Activated T-helper 2 cell treated with anti-CD3 and anti-CD28 coated beads, Interferon-gamma antibody, Interleukin-2, Interleukin-4, amounts not matched to agents 10 μg/mL and 5 μg/mL and 100 μg/mL, durations not matched to agents 14 hours and 24 hours and 36 hours (primary cell): ENCODE measurements at places on chromosomes 12 and 14.

DNA sequence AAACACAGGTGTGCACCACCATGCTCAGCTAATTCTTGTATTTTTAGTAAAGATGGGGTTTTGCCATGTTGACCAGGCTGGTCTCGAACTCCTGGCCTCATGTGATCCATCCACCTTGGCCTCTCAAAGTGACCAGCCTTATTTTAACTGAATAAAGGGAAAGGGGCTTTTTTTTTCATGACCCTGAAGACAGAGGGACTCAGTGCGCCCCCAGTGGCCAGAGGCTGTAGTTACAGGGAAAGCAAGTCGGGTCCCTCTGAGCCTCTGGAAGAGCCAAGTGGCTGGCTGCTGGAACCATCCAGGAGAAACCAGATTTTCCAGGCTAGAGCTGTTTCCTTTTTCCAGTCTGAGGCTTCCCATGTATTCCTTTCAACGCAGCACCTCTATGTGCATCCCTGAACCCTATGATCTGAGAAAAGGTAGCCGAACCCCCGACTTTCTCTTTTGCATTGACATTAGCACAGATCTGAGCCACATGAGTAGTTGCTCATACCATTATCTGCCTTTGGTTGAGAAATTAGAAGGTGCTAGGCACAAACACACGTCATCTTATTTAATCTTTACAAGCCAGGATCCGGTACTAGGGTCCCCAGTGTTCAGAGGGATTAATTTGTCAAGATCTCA is 342.7 kb downstream of the CACNA1C start:
- DNase-seq, result no peak

GRCh38 chr12:88529531-88530488 is 50.5 kb downstream of the KITLG start:
- no peak for DNase-seq

GRCh38 chr12:57522887-57523705 is 472 bp downstream of the MBD6 start:
- DNase-seq, result no peak

DNA sequence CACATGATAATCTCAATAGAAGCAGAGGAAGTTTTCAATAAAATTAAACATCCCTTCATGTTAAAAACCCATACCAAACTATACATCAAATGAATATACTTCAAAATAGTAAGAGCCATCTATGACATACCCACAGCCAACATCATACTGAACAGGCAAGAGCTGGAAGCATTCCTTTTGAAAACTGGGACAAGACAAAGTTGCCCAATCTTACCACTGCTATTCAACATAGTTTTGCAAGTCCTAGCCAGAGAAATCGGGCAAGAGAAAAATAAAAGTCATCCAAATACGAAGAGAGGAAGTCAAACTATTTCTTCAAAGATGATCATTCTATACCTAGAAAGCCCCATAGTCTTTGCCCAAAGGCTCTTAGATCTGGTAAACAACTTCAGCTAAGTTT is 454.7 kb upstream of the PRICKLE1 start:
- DNase-seq, result no peak

DNA sequence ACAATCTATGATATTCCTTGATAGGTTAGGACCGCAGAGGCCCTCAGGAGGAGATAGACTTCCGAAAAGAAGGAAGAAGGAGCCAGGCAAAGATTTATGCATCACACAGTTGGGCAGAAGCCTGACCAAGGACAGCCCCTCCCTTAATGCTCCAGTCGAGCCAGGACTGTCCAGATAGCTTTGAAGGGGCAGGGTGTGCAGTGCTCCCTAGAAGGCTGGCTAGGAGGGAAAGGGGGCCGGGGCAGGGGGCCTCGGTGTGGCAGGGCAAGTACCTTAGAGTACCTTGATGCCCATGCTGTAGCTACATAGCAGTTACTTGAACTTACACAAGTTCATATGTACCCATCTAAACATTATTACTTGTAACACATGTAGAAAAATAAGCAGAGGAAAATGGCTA is 94.7 kb upstream of the NOS1 start:
- no peak for DNase-seq

- no peak for DNase-seq
These were observed 37.2 kb downstream of the EP400 start for GRCh38 chr12:131986910-131987309.

DNA sequence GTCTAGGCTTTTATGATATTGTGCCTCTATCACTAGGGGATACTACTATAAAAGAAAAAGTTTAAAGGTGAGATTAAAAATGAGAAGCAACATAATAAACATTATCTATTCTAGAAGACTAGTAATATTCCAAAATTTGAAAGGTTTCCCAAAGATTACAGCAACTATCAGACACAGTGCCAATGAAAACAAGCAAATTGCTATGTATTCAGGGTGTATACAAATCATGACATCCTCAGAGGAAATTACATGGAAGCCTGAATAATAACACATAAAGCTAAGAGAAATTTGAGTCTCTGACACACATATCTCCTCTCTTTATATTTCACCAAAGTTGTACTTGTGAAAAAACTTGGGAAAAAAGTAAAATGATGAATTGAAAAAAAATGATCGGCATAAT is 327.0 kb downstream of the SEC23A start:
- DNase-seq, result no peak

DNA sequence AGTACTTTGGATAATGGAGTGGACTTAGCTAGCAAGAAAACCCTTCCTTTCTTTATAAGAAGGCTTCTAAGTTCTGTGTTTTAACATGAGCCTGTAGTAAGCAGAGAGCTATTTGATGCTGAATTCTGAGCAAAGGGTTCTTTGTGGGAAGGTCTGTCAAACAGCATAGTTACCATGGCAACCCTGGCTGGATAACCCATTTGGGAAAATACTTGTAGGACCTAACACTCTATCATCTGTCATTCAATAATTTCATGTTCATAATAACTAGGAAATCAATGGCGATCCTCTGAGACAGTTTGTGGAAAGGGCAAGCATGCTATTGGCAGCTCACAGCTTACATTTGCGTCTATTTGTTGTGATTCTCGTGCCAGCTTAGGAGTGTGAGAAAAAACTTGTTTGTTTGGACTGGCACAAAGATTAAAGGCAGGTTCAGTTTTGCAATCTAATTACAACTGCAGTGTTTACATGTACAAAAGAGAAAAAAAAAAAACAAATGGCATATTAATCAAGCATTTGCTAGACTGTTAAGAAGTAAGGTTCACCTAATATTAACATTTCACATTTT is 219.2 kb downstream of the PDZRN4 start:
- no peak for DNase-seq

- no peak for DNase-seq
These were observed 38.5 kb upstream of the FGF6 start for GRCh38 chr12:4483885-4484823.

- no peak for DNase-seq
These were observed 463.6 kb upstream of the MIS18BP1 start for GRCh38 chr14:45716572-45716971.

- DNase-seq, result no peak
These were observed 20.3 kb upstream of the C14orf180 start for GRCh38 chr14:104559028-104559803.

DNA sequence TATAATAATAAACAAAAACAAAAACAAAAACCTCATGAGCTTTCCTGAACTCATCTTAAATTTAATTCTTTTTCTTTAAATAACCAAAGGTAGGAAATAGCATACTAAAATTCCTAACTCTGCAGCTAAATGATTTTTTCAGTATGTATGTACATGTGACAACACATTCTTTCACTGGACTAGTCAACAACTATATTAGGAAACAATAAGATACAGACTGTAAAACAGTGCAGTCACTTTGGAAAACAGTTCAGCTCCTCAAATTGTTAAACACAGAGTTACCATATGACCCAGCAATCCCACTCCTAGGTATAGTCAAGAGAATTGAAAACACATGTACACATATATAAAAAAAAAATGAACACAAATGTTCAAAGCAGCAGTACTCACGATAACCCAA is 64.7 kb downstream of the SPPL3 start:
- DNase-seq, result no peak

GRCh38 chr12:101116911-101117310 is 93.1 kb downstream of the SLC5A8 start:
- DNase-seq, result no peak

- peak; percentile 44 for DNase-seq
These were observed 40.5 kb upstream of the KCNA5 start for GRCh38 chr12:5003025-5003666.

- DNase-seq, result no peak
These were observed 92.3 kb downstream of the KCNK13 start for GRCh38 chr14:90154110-90154509.

DNA sequence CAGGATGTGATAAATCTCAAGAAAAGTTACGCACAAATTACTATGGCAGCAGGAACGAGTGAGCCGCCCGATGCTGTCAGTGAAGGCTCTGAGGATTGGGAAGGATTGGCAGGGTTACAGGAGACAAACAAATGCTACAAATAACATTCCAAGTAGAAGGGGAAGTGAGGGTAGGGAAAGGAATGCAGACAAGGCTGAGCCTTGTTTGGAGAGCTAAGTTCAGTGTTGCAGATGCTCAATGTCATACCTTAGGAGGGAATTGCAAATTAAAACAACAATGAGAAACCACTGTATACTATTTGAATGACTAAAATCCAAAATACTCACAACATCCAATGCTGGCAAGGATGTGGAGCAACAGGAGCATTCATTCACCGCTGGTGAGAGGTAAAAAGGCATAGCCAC is 1.3 kb downstream of the CLEC9A start:
- DNase-seq, result no peak

DNA sequence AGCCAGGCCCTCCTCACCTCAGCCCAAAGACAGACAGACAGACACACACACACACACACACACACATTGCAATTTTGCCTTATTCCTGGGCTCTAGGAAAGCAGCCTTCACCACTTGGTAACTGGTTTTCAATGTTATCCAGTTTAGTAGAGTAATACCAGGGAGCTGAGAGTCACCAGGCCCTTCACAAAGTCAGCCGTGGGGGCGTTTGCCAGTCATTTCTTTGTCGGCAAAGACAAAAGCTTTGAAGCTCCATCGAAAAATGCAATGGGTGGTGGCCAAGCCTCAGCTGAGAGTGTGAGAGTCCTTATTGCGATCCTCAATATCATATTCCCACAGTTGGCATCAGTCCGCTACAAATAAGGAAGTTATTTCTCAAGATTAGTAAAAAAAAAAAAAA is 8.1 kb upstream of the KCNA5 start:
- no peak for DNase-seq

GRCh38 chr12:15538881-15539280 is 216.6 kb downstream of the PTPRO start:
- no peak for DNase-seq

GRCh38 chr14:50523271-50524041 is 8.9 kb downstream of the MAP4K5 start:
- DNase-seq, result no peak

GRCh38 chr12:103877934-103878510 is 37.0 kb upstream of the NT5DC3 start:
- DNase-seq, result peak; percentile 31

- DNase-seq, result no peak
These were observed 6.6 kb upstream of the GOLGA5 start for GRCh38 chr14:92787554-92787953.

- DNase-seq, result no peak
These were observed 85.3 kb downstream of the LRRC74A start for GRCh38 chr14:76911473-76911872.

- DNase-seq, result no peak
These were observed 71.1 kb downstream of the PPP1R36 start for GRCh38 chr14:64620910-64621309.

GRCh38 chr14:79161571-79161970 is 991.4 kb downstream of the NRXN3 start:
- no peak for DNase-seq

DNA sequence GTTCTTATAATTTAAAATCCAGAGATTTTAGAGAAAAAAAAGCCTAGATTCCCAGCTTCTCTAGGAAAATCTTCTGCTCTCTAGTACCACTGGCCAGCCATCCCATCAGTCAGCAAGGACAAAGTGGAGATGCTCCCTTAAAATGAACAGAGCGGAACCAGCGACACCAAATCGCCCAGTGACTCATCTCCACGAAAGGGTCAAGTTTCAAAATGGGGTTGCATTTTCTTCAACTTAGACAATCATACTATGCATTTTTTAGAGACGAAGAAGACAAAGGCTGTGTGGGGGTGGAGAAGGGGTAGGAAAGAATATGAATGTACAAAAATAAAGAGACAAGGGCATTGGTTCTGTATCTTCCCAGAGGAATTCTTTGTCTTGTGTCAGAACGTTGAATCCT is 212.0 kb downstream of the SLC15A4 start:
- no peak for DNase-seq

DNA sequence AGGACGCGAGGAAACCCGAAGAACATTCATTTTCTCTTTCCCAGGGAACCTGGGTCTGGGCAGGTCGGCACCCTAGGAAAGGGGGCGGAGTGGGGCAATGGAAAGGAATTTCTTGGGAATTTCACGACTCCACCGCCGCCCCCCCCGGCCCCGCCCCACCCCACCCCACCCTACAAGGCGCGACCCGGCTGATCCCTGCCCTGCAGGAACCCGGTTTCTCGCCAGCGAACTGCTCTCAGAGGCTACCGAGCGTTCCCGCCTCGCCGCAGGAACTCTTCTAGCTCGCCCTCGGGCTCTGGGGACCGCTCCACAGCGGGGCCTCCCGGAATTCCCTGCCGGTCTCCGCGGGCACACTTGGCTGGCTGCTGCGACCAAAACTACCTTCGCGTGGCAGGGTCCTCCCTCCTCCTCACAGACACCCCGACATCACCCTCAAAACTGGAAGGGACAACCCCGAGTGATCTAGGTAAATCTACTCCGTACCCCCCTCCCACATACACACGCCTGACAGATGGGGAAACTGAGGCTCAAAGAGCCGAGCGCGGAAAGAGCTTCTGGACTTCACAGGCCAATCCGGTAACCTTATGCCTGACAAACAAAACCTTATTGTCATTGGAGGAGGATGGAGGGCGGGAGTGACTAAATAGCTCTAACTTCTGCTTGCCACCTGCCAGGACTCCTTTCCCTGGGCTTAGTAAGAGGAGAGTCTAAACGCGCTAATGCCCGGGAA is 785 bp upstream of the ACTN1 start:
- no peak for DNase-seq

DNA sequence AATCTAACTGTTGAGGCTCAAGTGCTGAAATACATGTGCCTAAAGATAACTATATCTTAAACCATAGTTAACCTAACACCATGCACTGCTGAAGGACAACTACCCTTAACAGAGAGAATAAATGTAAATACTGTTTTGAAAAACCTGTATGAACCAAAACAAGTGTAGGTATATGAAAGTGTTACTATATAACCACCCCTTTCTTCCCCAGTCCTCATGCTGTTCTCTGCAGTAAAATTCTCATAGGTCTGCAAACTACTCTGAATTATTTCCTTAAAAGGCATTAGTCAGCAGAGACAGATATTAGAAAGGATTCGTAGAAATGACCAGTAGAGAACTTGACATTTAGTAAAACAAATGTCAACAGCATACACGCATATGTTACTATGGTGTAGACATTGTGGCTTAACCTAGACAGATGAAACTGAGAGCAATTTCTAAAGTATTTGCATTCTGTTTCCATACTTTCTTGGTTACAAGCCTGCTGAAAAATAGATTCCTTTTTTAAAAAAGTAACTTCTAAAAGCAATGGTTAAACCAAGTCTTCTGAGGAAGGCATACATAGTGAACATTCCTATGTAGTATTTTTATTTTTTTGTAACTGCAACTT is 13.9 kb downstream of the CSRP2 start:
- DNase-seq, result no peak

- DNase-seq, result no peak
These were observed 14.8 kb upstream of the DHRS2 start for GRCh38 chr14:23621204-23621931.

GRCh38 chr12:15056218-15056617 is 83.4 kb downstream of the PDE6H start:
- no peak for DNase-seq
